ENCODE measurements at places on chromosomes 5 and 9.
A peak's percentile ranks its signal among the peaks of the same experiment; 100 is the strongest.

DNA sequence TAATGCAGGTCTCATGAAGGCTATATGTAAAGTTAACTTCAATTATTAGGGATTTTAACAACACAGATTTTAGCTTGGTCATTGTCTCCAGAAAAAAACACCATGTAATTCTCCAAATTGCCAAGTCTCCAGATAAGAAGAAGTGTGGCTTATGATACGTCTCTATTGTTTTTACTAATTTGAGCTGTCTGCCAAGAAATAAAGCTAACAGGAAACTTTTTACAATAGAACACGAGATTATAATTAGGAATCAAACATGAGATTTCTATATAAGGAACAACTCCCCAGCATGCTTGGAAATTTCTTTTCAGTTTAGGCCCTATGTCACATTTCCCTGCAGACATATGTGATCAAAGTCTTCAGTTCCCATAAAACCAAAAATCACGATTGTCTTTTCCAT, 142.7 kb downstream of the MCTP1 start:
- DNase-seq, result no peak

DNA sequence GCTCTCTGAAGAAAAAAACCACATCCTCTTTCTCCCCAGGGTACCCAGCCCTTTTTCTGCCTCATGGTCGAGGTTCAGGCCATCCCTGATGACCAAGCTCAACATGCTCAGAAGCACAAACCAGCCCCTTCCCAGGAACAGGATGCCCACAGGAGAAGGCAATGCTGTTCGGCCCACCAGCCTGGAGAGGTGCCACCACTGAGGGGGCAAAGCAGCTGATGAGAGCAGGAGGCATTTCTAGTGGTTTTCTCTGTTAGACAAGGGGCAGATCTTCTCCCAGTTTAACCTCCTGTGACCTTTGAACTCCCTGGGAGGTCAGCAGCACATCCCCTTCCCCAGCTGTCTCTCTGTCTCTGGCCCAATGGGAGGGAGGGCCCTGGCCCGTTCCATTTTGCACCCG, 73.0 kb downstream of the PAX5 start:
- DNase-seq, result no peak

DNA sequence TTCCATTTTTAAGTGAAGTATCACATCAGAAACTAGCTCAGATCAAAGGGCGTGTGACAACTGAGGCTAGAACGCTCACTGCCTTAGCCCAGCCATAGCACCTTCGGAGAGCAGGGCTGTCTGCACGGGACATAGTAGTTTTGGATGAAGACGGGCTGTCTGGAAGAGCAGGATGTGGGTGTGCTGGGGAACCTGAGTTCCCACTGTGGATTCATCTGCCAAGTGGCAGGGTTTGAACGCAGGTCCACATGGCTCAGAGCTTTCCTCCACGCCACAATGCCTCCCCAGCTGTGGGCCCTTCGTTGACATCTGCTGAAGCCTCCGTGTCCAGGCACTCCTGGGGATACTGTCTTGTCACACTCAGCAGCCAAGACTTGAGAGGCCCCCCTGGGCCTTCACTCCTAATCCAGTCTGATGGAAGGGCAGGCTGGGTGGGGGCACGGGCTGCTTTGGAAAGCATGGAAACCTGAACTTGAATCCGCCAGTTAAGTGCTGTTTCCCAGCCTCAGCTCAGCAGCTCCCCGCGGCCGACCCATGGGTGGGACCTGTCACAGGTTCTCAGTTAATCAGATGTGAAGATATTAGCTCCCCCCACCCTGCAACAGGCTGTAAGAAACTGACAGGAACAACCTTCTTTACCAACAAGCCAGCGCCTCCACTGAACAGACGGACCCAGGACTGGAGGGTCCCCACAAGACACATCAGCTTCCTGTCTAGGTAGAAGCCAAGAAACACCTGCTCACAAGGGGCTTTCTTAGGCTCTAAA, 228.1 kb downstream of the FANCC start:
- no peak for DNase-seq

DNA sequence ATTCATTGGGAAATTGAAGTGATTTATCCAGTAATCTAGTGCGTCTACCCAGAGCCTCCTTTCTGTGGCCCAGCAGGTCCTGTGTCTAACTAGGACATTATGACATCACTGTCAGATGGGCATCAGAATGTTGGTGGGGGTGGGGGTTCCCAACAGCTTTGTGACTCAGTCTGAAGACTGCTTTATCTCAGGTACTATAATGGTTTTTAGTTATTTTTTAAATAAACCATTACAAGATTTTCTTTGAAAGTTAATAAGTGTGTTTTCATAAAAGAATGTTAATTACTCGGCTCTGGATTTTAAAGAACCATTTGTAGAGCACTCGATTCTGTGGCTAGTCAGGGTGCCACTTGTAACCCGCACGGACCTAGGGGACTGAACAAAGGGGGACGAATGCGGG, at the start of gene EQTN:
Gene EQTN (minus strand): TSS at position 101 of the 400 bp plus-strand sequence. CDS start 95 bp downstream, at position 6.
- no peak for DNase-seq

DNA sequence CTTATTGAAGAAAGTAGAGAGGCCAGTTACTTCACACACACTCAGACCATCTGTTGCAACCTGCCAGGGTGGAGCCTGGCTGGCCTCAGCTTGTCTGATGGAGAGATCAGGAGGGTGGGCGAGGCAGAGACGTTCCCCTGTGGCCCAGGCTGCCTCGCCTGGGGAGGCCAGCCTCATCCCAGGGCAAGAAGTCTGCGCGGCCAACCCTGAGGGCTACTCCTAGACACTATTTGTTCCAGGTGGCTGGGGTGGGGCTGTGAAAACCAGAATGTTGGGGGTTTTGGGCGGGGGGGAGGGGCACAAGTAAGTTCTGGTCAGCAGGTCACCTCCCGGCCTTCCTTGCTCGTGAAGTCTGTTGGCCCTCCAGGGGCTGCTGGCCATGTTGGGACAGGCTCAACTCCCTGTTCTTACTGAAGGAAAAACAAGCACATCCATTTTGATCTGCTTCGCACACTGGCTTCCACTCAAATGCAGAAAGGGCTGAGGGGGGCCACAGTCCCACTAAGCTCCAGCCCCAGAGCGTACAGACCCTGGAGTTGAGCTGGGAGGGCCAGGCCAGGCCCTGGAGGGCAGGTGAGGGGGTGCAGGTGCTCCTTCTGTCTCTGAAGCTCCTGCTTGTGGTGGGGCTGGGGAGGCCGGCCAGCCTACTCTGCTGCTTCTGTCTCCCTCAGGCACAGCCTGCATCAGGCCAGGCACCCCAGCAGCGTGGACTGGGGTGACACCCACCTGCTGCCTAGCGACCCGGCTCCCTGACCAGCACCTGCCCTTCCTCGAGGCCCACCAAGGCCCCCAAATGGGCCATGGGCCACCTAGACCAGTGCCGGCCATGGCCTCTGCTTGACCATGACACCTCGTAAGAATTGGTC, 46.6 kb downstream of the SECISBP2 start:
- no peak for DNase-seq

- no peak for DNase-seq
These were observed 9.5 kb upstream of the C9 start for GRCh38 chr5:39373791-39374190.

GRCh38 chr5:133406977-133407632, 205.2 kb downstream of the FSTL4 start:
- DNase-seq, result no peak

DNA sequence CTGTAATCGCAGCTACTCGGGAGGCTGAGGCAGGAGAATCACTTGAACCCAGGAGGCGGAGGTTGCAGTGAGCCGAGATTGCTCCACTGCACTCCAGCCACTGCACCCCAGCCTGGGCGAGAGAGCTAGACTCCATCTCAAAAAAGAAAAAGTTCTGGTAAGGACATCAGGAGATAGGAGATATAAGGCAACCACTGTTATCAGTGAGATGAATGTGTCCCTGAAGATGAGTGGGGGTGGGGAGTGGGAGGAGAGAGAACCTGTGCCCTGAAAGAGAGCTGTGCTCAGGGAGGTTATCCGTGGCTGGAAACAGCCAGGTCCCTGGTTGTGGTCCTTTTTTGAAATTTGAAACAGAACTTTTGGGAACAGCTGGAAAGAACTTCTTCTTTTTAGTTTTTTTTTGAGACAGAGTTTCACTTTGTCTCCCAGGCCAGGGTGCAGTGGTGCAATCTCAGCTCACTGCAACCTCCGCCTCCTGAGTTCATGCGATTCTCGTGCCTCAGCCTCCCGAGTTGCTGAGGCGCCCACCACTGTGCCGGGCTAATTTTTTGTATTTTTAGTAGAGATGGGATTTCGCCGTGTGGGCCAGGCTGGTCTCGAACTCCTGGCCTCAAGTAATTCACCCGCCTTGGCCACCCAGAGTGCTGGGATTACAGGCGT, 2.6 kb downstream of the PTPA start:
- DNase-seq, result no peak

GRCh38 chr9:135661816-135662560, 1.1 kb upstream of the LCN9 start:
- DNase-seq, result no peak

DNA sequence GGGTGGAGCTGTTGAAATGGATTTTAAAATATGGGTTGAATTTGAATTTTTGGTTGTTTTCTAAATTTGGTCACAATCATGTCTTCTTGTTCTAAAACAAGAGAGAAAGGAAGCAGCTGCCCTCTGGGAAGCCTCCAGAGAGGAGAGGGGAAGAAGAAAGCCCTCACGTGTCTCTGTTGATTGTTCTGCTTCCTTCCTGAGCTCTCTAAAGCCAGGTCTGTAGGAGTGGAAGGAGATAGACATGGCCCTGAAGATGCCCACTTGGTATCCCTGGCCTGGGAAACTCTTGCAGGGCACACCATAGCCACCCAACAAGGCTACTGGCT, 59.6 kb downstream of the GALNT12 start:
- no peak for DNase-seq

DNA sequence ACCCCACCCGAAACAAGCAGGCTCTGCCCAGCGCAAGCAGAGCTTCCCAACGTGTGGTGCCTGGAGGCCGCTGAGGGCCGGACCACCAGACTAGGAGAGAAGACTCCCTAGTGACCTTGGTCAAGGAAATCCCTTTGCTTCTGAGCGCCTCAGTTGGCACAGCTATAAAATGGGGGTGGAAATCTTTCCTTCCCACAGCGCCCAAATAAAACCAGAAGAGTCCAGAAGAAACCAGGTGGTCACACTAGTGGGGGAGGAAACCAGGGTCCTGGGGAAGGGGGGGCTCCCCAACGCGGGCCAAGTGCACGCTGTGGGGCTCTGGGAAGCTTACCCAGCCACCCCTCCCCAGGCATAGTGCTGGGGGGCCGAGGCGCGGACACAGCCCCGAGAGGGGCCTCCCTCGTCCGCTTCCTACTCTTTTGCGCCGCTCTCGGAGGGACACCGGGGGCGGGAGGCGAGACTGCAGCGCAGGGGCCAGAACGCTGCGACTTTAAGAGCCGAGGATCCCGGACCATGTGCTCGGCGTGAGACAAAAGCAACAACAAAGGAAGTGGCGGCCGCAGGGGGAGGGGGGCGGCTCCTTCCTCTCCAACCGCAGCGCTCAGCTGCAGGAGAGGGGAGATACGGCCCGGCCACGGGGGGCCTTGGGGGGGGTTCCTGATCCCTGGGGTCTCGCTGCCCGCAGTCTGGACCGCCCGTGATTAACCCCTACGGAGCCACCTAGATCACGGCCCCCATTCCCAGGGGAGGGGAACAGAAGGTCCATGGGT, 885 bp downstream of the RNF44 start:
- DNase-seq, result peak; percentile 60

DNA sequence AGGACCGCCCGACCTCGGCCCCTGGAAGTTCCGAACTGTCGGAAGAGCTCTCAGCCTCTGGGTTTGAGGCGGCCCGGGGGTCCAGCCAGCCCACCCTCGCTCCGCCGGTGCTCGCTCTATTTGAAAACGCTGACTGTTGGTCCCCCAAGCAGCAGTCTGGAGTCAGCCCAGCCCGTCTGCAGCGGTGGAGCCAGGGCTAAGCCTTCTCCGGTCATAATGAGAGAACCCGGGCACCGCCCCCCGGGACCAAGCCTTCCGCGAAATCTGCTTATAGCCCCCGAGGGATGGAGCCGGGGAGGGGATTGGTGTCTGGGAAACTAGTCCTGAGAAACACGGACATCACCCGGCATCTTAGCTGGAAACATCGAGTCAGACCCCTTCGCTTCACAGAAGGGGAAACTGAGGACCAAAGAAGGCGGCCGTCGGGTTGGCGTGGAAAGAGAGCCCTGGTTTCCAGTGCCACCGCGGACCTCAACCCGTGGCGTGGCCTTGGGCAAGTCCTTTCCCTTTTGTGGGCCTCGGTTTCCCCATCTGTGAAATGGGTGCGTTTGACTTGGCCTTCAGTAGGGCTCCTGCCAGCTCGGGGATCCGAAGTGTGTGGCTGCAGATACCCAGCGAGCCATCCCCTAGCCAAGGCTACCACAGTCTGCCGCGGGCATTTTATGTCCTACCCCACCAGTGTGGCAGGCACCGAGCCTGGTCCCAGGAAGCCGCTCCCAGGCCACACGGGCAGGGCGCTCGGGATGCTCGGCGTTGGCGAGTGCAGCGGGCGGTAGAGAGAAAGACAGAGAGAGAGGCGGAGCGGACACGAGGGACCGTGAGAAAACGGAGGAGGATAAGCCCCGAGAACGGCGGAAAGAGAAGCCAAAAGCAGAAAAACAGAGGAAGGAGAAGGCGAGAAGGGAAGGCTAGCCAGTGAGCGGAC, 857 bp downstream of the ADAM19 start:
- peak; percentile 47 for DNase-seq

DNA sequence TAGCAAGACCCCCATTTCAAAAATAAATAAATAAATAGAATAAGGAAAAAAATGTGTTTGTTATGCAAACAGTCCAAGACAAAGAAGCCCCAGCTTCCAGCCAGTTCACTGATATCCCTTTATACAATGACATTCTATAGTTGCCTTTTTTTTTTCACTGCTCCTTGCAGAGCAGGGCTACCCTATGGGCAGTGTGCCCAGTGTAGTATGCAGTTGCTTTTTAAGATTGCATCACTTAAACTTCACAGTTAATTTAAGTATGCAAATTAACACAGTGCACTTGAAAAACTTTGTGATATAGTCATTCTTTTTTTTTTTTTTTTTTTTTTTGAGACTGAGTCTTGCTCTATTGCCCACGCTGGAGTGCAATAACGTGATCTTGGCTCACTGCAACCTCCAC, 40.8 kb upstream of the ARRDC3 start:
- DNase-seq, result no peak

DNA sequence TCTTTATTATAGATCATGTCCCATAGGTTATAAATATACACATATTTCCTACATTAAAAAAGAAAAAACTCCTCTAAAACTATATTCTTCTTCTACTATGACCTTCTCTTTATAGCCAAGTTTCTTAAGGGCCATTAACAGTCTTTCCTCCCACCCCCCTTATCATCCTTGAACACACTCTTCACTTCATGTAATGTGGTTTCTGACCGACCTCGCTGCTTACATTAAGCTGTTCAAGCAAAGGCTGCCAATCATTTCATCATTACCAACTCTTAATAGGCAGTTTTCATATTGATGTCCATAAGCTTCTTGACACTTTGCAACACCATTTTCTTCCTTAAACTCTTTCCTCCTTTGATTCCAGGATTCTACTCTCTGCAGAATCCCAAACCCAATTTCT, 283.0 kb upstream of the PCSK5 start:
- DNase-seq, result no peak

DNA sequence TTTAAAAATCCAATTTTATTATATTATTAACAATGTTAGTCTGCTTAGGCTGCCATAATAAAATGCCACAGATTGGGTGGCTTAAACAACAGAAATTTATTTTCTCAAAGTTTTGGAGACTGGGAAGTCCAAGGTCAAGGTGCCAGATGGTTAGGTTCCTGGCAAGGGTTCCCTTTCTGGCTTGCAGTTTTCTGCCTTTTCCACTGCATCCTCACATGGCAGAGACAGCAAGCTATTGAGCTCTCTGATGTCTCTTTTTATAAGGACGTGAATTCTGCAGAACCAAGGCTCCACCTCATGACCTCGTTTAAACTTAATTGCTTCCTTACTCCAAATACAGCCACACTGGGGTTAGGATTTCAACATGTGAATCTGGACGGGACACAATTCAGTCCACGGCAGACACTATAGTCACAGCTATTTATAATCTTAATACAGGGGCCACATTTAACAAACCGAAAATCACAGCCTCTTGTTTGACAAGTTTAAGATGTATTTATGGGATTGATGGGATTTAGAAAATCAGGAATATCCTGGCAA, 174.9 kb upstream of the PUM3 start:
- DNase-seq, result no peak

All from SK-N-DZ (cell line).